Muscle of back (tissue), 13 donors: ENCODE measurements at places on chromosomes 5 and 9.
A peak's percentile ranks its signal among the peaks of the same experiment; 100 is the strongest.

DNA sequence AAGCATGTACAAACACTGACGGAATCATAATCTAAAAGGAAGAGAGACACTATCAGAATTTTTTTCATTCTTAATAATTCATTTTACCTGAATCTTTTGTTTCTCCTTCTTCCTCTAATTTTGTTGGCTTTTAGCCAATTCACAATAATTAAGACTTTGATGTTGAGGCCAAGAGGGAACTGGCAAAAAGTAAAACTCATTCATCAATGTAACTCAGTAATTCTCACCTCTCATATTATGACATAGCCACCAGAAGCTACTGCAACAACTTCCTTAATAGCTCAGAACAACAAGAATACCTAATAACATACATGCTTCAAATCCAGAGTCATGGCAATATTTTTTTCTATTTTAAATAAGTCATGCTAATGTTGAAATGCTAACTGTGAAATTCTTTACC is 64.5 kb downstream of the MCTP1 start:
- DNase-seq = no peak

DNA sequence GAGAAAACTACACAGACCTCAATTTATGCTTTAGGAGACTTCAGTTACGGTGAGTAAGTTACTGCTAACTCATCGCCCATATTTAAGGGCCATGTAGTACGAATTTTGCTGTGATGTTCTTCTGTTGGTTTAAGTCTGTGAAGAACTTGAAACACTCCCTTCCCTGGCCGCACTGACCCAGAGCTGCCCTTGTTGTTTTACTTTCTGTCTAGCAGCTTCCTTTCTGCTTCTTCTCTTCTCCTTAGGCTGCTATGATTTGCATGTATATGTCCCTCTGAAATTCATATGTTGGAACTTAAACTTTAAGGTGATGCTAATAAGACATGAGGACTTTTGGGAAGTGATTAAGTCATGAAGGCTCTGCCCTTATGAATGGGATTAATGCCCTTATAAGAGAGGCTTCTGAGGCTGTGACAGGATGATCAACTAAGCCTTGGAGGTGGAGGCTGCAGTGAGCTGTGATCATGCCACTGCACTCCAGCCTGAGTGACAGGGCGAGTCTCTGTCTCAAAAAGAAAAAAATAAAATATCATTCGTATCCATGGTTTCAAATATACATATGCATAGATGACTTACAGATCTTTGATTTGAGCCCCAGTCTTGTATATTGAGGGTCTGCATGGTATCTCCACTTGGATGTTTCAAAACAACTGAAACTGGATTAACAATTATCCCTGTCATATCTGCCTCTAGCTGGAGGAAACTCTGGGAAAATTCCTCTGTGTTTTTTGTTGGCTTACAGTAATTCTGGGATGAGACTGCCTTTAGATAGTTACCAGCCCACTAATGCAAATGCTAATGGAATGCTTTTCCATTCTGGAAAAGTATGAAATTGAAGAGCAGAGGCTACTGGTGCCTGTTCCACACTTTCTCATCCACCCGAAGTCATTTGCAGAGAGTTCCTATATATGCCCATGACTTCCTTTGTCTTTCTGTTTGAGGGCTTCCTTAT is 263.4 kb upstream of the ACTBL2 start:
- DNase-seq = no peak

DNA sequence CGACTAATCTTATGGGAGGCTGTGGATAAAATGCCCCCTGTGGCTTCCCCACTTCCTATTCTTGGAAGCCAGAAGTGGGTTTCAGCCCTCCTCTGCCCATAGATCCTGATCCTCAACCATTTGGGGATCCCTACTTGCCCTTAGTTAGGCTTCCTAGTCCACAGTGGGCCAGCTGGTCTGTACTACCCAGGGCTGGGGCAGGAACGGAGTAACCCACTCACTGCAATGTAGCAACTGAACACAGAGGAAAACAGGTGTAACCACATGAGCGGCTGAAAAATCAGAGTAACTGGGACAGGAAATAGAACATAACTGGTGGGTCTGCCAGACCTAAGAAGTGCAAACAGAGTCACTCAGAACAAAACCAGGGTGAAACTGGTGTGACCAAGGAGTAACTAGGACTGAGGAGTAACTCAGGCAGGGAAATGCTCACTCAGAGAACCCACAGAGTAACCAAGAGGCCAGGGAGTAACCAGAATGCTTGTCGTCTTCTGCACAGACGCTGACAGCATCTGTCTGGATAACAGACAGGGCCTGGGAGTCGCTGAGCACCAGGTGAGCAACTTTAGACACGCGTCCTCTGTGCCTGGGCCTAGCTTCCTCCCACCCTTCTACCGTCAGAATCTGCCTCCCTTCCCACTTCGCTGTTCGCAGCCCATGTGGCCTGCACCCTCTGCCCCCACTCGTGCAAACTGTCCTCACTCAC is 1.0 kb downstream of the AQP3 start:
- no peak for DNase-seq

GRCh38 chr9:10127867-10128266 is 484.9 kb downstream of the PTPRD start:
- no peak for DNase-seq

- DNase-seq = no peak
Observed at GRCh38 chr9:131409458-131409992, 15.6 kb downstream of the PRRC2B start.

DNA sequence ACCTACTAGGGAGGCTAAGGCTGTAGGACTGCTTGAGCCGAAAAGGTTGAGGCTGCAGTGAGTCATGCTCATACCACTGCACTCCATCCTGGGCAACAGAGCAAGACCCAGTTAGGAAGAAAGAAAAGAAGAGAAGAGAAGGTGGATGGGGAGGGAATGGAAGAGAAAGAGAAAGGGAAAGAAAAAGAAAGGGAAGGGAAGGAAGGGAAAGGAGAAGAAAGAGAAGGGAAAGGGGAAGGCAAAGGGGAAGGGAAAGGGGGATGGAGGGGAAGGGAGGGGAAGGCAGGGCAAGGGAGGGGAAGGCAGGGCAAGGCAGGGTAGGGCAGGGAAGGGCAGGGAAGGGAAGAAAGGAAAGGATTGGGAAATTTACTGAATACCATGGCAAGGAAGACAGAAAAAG is 157.0 kb downstream of the ACTL7B start:
- DNase-seq = no peak

GRCh38 chr5:146340260-146341081 is 1.8 kb downstream of the POU4F3 start:
- DNase-seq = peak; percentile 53

- no peak for DNase-seq
Observed at GRCh38 chr5:123012321-123012720, 24.2 kb downstream of the PPIC start.

GRCh38 chr5:173637340-173637739 is 20.9 kb upstream of the BOD1 start:
- no peak for DNase-seq

DNA sequence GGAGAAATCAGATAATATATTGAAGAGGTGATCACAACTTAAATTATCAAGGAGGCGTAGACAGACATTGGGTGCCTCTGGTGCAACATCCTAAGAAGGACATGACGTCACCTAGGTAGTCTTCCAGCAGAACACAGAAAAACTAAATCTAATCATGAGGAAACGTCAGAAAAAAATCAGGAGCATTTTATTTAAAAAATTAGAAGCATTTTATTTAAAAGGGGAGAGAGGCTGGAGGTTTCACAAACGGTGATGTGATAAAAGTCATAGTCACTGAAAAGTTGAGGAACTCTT is 254.6 kb downstream of the TMEM167A start:
- no peak for DNase-seq

- no peak for DNase-seq
Observed at GRCh38 chr5:38384396-38384795, 126.0 kb downstream of the EGFLAM start.

DNA sequence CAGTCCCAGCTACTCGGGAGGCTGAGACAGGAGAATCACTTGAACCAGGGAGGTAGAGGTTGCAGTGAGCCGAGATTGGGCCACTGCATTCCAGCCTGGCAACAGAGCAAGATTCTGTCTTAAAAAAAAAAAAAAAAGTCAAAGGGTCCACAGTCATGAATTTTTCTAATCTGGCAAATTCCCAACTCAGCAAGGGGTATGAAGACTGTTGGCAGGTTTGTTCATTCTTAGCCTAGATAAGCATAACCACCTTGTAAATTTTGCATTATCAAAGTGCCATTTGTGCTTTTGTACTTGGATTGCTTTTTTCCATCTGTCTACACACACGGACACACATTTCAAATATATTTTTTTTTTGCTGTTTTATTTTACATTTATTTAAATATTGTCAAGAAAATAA is 299.8 kb upstream of the NUDT12 start:
- no peak for DNase-seq

DNA sequence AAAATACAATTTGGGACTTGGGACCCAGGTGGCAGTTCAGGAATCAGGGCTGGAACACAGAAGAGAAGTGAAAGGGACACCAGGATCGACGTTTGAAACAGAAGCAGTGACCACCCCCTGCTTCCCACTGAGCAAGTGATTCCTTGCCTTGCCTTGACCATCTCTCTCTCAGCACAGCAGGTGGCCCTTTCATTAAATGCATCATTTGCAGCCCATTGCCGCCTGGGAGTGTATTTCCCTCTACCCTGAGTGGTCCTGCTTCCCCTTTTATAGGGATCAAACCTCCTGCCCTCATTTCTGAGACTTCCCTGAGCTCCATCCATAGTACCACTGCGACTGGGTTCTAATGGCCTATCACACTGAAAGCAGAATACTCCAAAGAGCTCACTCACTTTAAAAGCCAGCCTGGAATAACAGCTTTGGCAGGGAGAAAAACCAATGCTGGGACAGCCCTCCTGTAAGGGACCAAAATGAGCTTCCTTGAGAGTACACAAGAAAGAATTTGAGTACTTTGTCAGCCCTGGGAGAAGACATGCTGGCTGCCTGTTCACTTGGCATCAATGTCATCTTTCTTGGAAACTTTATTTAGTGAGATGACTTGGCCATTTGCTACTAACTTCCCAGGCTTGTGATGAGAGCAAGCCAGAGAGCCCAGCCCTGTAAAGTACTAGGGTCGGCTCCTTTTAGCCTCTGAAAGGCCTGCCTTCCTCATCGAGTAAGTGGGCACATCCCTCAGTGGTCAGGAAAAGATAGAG is 149.7 kb downstream of the SLIT3 start:
- no peak for DNase-seq

- DNase-seq = no peak
Observed at GRCh38 chr9:105193560-105193959, 50.9 kb upstream of the SLC44A1 start.

DNA sequence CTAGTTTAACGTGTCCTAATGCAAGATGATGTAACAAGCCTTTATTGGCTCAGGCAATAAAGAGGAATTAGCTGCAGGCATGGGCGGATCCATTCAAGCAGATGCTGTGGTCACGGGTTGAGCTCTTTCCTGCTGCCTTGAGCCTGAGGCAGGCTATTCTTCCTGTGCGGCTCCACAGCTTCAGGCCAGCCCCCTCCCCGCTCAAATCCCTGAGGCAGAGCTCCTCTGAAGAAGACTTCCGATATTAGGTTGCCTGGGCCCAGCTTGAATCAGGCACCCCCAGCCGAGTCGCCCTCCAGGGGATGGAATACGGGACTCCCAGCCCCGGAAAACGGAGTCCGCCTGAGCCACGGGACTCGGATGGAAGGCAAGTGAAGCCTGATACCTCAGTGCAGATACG is 95.0 kb upstream of the RUFY1 start:
- no peak for DNase-seq

DNA sequence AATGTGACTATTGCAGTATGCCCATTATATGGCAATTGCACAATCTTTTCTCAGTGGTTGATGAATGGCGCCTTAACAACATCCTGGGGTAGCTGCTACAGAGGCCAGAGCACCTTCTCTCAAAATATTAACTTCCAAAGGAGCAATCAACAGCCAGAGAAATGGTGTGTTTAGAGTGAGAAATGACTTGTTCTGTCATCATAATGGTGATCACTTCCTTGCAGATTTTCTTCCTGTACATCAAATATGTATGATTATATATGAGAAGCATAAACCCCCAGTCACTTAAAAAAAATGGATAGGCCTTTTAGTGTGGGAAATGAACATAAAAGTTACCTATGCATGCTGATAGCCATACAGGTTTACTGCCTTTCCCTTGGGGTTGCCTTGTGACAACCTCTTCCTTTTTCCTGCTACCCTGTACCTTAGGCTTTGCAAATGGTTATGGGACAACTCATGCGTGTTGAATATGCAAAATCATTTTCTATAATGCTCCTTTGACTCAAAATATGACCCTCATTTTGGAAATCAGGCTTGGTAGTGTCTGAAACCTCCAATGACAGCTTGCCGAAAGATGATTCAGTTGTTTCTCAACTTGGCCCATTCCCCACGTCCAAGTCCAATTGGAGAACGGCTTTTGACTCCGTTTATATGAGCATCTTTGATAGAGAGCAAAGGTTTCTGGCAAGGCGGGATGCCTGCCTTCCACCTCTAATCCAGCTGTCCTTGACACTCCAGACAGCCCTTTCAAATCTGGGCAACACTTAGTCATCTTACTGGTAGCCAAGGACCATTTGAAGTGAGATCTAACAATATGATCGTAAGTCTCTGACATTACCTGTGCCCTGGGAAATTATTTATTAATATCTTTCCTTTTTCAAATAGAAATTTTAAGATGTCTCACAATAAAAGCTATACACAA is 69.3 kb downstream of the SLC1A1 start:
- DNase-seq = no peak

GRCh38 chr9:37923118-37923795 is 19.3 kb upstream of the SLC25A51 start:
- no peak for DNase-seq

DNA sequence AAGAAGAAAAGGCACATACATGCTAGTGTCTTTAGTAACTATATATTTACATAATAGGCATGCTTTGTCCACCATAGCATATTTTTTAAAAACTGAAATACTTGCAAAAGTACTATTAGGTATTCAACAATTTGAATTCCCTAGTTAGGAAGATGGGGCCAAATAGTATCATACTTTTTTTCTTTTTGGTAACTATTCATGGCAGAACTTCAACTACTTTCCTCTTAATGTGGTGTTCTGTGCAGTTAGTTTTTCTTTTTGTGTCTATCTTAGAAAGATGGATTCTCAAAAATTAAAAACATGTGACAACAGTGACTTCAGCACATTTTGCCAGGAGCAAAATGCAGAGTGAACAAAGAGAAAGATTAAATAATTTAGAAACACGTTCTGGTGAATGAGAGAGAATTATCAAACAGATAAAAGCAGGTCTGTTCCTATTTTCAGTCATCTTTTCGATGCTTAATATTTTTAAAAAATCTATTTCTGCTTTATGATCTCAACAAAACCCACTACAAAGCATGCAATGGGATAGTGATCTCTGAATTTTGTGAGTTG is 341.1 kb downstream of the ARL15 start:
- peak; percentile 48 for DNase-seq

- DNase-seq = no peak
Observed at GRCh38 chr9:134693641-134694367, 52.2 kb downstream of the COL5A1 start.
